ENCODE measurements at places on chromosomes 7 and 10.

DNA sequence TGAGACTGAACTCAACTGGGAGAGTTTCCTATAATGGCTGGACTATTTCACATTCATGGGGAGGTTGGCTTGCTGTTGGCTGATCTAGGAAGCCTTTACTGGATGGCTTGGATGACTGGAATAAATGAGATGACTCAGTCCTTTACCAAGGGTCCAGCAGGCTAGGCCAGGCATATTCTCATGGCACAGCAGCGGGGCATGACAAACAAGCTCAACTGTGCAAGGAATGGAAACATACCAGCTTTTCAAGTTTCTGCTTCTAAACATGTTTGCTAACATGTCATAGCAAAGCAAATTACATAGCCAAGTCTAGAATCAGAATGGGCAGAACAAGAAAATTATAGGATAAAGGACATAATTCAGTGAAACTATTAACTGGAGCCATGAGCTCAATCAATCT lies 46.8 kb upstream of the CRTAC1 start:
- DNase-seq = no peak

GRCh38 chr10:103967448-103968071 lies 620 bp downstream of the SLK start:
- DNase-seq = peak; percentile 9

DNA sequence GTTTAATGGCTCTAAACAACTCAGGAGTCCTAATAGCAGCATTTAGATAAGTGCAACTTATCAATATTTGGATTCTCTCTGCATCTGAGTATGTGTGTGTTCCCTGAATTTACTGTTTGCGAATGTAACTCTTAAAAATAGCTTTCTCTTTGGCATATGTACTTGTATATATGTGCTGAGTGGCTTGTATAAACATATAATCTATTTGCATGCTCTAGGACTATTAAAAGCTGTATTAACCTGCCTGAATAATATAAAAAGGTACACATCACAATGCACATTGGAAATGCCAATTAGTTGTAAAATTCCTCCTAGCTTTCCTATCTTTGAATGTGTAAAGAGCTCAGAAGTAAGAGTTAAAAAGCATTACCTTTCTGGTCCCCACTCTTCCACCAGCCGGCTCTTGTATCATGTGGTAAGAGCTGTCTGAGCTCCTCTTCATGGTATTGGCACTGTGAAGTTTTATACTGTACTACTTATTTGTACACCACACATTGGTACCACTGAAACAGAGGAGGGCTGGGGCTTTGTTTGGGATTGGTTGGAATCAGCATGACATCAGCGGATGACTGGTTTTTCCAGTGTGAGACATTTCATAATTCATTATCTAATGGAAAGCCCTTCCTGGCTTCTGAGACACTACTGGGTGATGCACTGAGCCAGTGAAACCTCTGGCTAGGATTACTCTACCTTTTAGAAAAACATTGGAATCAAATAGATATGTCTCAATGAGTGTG lies at the start of gene INHBA:
INHBA (minus strand) TSS at position 456 of the 737 bp plus-strand sequence. CDS start 2,716 bp downstream, outside the sequence.
- no peak for DNase-seq

DNA sequence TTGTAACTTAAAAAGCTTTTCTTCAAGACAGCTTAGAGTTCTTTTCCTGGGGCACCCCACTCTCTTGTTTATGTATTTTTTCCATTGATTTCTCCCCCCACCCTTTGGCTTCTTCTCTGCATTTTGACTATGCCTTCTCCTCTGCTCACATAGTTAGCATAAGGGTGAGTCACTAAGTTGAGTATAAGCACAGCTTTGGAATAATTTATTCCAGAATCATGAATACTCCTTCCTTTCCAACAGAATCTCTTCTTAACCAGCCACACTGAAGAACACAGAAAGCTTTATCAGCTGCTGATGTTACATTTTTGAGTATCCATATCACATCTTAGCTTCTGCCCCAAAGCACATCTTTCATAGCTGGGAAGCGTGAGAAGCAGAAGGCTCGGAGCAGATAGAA lies 449.5 kb upstream of the MKI67 start:
- no peak for DNase-seq

- no peak for DNase-seq
Measured at GRCh38 chr7:8591289-8591688, 157.9 kb downstream of the NXPH1 start.

GRCh38 chr7:45692031-45692430 lies 117.9 kb downstream of the ADCY1 start:
- no peak for DNase-seq

GRCh38 chr10:118958984-118959925 lies 70.3 kb upstream of the NANOS1 start:
- no peak for DNase-seq

GRCh38 chr7:42902331-42902730 lies 9.5 kb downstream of the C7orf25 start:
- DNase-seq = no peak

GRCh38 chr7:114419441-114420272 lies 5.0 kb downstream of the FOXP2 start:
- DNase-seq = no peak

GRCh38 chr7:108327353-108327752 lies 128.9 kb downstream of the NRCAM start:
- no peak for DNase-seq

- no peak for DNase-seq
Measured at GRCh38 chr10:58361353-58361752, 23.9 kb upstream of the TFAM start.

DNA sequence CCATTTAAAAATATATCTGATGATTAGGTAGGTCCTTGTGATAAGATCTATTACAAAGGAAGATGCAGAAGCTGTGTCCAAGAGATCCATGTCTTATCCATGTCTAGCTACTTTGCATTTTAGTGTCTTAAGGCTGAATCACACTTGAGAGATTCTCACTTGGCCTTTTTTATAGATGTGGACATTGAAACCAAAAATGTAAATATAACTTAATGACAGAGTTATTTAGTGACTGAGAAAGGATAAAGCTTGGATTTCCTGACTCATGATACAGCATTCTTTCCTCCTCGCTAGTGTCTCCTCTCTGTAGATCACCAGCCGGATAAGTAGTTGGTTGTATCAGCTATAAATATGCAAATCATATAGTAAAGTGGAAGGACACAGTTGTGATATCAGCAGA lies 23.3 kb downstream of the INHBA start:
- no peak for DNase-seq

DNA sequence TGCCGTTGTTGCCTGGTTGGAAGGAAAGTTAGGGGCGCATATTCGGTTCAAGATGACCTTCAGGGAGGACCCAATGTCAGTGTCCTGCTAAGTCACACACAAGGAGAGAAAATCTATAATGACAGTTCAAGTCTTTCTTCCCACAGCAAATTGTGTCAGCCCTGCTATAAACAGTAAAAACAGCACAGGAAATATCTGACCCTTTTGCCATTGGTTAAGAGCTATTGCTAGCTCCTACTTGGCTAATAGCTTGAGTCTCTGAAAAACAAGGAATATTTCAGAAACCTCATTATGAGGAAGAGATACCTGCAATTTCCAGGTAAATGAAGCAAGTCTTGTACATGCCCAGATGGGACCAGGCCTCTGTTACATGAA lies 175.6 kb downstream of the SKIDA1 start:
- DNase-seq = no peak

DNA sequence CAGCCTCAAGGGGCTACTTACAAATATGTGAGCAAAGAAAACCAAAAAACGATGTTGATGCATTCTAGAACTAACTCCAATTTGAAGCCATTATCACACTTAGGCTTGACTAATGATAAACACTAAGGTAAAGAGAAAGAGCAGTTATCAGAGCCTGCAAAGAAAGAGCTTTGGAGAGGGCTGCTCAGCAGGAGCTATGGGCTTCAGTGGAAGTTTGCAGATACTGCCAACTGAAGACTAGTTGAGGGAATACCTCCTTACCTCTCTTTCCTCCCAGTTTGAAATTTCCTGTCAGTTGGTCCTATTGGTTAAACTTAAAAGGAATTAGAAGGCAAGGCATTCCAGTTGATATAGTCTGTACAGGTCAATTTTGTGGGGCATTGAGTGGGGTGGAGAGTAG lies 498.1 kb upstream of the POT1 start:
- DNase-seq = no peak

GRCh38 chr7:49102411-49102810 lies 178.1 kb downstream of the CDC14C start:
- no peak for DNase-seq

GRCh38 chr7:96004578-96004977 lies 232.2 kb downstream of the DYNC1I1 start:
- no peak for DNase-seq

- no peak for DNase-seq
Measured at GRCh38 chr7:116197360-116197759, 13.0 kb upstream of the TES start.

DNA sequence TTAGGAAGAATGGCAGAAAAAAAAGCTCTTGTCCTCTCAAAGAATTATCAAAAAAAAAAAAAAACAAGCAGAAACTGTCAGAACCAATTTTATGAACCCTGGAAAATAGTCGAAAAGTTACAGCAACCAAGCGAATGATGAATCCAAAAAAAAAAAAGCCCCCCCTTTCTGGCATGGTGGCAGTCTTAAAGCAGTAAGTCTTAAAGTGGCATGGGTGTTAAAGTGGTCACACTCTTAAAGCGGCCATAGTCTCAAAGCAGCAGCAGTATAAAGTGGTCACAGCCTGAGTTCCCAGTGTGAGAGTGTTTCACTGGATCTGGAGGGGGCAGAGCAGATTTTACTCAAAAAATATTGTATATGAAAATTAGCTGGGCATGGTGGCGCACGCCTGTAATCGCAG lies 96.8 kb upstream of the RAB18 start:
- no peak for DNase-seq

- no peak for DNase-seq
Measured at GRCh38 chr10:49298983-49299815, at the start of gene C10orf71. Gene C10orf71 (plus strand): TSS chr10:49299170. CDS start chr10:49322546, 23,376 bp downstream.

GRCh38 chr7:138898255-138898654 lies 82.9 kb downstream of the KIAA1549 start:
- peak; percentile 54 for DNase-seq

GRCh38 chr7:34086064-34086463 lies 180.7 kb downstream of the BMPER start:
- no peak for DNase-seq

GRCh38 chr7:151226560-151226874 lies 488 bp downstream of the ABCF2 start:
- no peak for DNase-seq

- no peak for DNase-seq
Measured at GRCh38 chr7:103129702-103130549, 19.0 kb downstream of the NAPEPLD start.

GRCh38 chr10:26612151-26612915 lies 85.2 kb upstream of the PDSS1 start:
- DNase-seq = no peak

- no peak for DNase-seq
Measured at GRCh38 chr7:80596933-80597517, 41.4 kb upstream of the CD36 start.

DNA sequence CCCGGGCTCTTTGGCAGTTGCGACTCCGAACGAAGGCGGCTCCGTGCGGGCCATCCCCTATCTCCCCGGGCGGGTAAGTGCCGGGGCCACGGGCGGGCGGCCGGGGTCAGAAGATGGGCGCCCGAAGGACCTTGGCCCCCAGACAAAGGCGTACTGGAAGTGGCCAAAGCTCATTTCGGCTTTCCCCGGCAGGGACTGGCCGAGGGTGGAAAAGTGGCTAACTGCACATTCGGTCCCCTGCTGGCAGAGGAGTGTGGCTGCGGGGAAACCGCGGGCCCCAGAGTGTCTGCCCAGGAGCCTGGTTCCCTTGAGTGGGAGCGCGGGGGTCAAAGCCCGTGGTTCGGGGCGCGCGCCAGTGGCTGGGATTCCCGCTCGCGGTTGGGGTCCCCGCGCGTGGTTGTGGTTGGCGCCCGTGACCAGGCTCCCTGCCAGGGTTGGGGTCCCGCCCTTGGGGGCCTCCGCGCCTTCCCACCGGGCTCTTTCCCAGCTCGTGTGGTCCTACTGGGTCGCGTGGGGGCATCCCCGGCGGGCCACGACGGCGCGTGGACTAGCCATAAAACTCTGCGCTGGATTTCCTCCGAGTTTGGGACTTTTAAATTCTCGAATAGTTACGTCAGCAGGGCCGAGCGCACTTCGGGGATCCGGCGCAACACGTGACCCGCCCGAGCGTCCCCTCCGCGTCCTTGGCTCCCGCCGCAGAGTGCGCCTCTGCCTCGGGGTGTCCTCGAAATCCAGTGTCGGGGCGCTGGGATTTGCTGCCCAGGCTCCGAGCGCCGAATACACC lies 124.4 kb downstream of the TACC2 start:
- DNase-seq = peak; percentile 6

- DNase-seq = no peak
Measured at GRCh38 chr10:71912431-71912830, 51.8 kb upstream of the CHST3 start.

DNA sequence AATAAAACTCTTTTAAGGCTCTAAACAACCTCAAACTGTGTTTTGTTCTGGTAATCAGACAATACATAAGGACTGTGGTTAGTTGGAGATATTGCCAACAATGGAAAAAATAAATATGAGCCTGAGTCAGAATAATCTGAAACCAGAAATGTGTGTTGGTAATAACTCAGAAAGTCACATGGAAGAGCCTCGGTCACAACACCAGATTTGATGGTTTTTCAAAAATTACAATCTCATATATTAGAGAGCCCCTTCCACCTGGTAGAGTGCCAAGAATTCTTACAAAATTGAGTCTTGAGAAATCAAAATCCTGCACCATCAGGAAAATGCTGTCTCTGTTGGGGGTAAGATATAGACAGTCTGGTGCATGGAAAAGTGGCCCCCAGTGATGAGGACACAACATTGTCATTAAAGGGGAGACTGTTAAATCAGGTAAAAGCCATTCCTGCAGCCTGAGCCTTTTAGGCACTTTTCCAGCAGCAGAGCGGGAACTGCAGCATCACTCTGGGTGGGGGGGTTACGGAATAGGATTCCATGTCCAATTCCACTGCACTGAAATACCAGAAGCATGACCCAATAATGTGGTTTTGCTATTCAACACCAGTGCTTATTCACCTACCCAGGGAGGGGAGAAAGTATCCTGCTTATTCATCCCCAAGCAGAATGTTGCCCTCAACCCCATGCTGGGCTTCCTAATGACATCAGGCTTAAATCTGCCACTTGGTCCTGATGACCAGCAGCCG lies 9.5 kb upstream of the ADAM12 start:
- DNase-seq = no peak

DNA sequence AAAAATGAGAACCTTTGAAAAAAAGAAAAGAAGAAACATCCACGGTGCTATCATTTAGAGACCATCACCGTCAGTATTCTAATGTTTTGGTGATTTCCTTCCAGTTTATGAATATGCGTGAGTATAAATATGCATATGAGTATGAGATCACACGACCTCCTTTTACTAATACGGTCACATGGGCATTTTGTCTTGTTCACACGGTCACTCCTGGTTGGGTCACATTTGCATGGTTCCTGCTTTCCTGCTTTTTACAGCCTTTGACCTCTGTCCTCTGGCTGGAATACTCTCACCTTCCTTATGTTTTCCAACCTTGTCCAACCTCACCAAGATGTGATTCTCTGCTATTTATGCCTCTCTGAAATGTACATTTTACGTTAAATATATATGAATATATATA lies 25.3 kb upstream of the LMTK2 start:
- DNase-seq = no peak

DNA sequence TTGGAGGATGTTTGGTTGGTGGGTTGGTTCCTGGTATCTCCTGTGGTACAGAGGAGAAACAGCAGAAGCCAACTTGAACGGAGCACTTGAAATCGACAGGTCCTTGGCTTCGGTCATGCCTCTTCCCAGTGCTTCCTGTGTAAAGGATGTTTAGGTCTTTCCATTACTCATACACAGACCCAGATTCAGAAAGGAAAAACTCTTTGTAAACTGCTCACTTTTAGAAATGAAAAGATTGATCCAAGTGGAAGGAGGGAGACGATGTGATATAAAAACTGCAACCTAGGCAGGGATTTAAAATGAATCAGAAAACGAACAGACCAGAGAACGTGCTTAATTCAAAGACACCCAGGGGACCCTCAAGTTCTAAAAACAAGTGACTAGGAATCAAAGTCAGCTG lies 338.4 kb downstream of the GALNT17 start:
- DNase-seq = no peak
